ENCODE measurements at places on chromosomes 4 and X. TPM values are rescaled to one million over a fixed set of nuclear protein-coding genes. Genes with fewer than 3 reads are reported as not detected.
A peak's percentile ranks its signal among the peaks of the same experiment; 100 is the strongest.

The MAML3 gene
- 1.5 TPM for total RNA-seq

DNA sequence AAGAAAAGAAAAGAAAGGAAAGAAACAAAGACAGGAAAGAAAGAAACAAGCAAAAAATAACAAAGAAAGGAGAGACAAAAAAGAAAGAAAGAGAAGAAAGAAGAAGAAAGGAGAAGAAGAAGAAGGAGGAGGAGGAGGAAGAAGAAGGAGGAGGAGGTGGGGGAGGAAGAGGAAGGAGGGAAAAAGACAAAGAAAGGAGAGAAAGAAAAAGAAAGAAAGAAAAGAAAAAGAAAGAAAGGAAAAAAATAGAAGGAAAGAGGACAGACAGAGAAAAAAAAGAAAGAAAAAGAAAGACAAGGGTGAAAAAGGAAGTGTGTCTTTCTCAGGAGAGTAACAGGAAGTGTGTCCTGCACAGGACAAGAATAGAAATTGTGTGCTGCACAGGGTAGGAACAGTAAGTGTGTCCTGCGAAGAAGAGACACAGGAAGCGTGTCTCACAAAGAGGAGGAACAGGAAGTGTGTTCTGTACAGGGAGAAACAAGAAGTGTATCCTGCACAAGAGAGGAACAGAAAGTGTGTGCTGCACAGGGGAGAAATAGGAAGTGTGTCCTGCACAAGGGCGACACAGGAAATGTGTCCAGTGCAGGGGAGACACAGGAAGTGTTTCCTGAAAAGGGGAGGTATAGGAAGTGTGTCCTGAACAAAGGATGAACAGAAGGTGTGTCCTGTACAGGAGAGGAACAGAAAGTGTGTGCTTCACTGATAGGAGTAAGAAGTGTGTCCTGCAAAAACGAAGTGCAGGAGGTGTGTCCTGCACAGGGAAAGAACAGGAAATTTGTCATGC is 101.2 kb downstream of the ARSF start:
- no peak overlapping the region for H3K4me3 ChIP-seq
- H3K4me1 ChIP-seq: no peaks in the 10 kb centered on the region
- H3K27me3 ChIP-seq: no peaks in the 10 kb centered on the region

DNA sequence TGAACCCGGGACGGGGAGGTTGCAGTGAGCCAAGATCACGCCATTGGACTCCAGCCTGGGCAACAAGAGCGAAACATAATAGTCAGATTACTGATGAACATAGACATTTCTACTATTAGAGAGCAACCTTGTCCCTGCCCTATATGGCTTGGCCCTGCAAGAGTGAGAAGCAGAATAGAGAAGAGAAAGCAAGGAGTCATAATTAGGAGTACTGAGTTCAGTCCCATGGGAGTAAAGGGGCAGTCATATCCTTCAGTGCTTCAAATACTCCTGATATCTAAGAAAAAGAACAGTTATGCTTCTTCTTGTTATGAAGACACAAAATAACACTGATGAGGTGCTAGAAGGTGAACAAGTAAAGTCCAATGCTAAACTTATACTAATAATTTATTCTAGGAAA is 33.8 kb downstream of the CLDN2 start:
- no peaks in the 10 kb centered on the region for H3K4me1 ChIP-seq
- no peaks in the 10 kb centered on the region for H3K36me3 ChIP-seq
- no peak overlapping the region for H3K4me3 ChIP-seq
- no peak overlapping the region for H3K27ac ChIP-seq
- H3K27me3 ChIP-seq: no peaks in the 10 kb centered on the region

- H3K27ac ChIP-seq: no peak overlapping the region
- no peaks in the 10 kb centered on the region for H3K4me1 ChIP-seq
- no peaks in the 10 kb centered on the region for H3K36me3 ChIP-seq
- H3K4me3 ChIP-seq: no peak overlapping the region
- no peaks in the 10 kb centered on the region for H3K27me3 ChIP-seq
- peak; percentile 27 for DNase-seq
These were observed 32.5 kb upstream of the TLR2 start for GRCh38 chr4:153651587-153651986.

DNA sequence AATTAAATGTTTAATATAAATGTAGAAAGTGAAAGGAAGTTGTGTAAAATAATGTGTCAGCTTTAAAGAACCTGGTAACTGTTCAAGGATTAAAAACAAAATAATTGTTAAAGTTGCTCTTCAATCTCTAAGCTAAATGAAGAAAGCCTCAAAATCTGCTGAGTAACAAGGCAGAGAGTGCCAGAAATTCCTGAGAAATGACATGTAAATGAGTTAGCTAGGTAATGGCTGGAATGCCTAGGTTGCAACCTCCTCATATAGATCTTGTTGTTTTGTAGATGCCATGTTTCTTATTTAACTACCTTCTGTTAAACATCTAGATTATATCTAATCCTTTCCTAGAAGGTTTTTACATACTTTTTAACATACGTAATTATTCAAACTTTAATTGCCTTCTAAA is 763.6 kb upstream of the AGA start:
- H3K27me3 ChIP-seq: no peaks in the 10 kb centered on the region
- no peak for DNase-seq
- no peaks in the 10 kb centered on the region for H3K36me3 ChIP-seq
- no peaks in the 10 kb centered on the region for H3K4me1 ChIP-seq

The S100P gene
- not detected for total RNA-seq

- H3K4me3 ChIP-seq: peak overlapping the region; percentile 47
- H3K4me1 ChIP-seq: peaks cover 13% of the 10 kb centered on the region
These were observed 2.8 kb upstream of the PCDH7 start for GRCh38 chr4:30717208-30718020.

Measured in gastrocnemius medialis (tissue), 4 donors.